ENCODE measurements at places on chromosomes 3 and 15.
A peak's percentile ranks its signal among the peaks of the same experiment; 100 is the strongest.

- no peaks in the 10 kb centered on the region for H3K27me3 ChIP-seq
- H3K36me3 ChIP-seq = no peaks in the 10 kb centered on the region
- H3K4me3 ChIP-seq = no peak overlapping the region
- peak; percentile 67 for DNase-seq
- H3K27ac ChIP-seq = no peak overlapping the region
Observed at GRCh38 chr15:25793354-25794050, 69.6 kb downstream of the ATP10A start.

DNA sequence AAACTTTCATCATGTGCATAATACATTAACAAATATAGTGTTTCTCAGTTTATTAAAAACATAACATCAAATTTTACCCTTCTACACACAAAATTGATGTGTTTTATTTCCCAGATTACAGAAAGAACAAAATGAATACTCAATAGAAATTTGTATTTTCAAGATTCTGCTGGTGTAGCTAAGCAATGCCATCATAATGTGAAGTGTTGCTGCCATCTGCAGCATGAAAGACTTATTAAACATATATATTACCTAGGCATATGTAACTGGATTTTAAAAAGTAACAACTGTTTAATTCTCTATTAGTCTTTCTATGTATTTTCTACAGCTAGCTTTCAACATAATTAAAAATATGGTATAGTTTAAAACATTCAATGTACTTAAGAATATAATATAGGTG lies 27.5 kb downstream of the PLSCR5 start:
- no peak overlapping the region for H3K4me3 ChIP-seq
- no peaks in the 10 kb centered on the region for H3K36me3 ChIP-seq
- H3K27ac ChIP-seq = no peak overlapping the region

GRCh38 chr3:132545471-132545870 lies 51.6 kb upstream of the ACKR4 start:
- H3K27me3 ChIP-seq = no peaks in the 10 kb centered on the region
- H3K36me3 ChIP-seq = peaks cover 17% of the 10 kb centered on the region
- DNase-seq = no peak
- no peak overlapping the region for H3K4me3 ChIP-seq
- H3K27ac ChIP-seq = no peak overlapping the region

DNA sequence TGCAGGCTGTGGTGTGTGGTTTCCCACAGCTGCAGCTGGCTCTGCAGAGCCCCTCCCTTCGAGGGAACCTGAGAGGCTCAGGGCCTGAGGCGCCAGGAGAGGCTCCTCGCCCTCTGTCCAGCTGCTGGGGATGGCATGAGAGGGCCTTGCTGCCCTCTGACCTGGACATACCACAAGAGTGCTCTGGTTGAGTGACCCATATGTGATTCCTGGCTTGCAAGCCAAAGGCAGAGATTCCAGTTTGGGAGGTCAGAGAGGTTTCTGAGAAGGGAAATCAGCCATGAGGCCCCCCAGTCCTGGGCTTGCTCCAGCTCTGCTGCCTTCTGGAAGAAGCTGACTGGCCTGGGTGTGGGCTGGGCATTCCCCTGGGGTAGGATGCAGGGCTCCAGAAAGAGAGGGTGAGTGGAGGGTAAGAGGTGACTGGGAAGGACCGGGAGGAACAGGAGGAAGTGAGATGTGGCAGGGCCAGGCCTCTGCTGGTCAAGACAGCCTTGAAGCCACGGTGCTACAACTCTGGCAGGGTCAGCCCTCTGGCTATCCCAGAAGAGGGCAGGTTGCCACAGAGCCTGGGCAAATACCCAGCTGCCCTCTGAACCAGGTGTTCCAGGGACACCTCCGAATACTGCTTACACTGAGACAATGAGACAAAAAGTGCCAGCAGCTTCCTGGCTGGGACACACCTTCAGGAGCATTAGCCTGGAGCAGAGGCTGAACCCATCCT lies 16.0 kb upstream of the SRP14 start:
- no peak overlapping the region for H3K27ac ChIP-seq
- DNase-seq = no peak
- no peak overlapping the region for H3K4me3 ChIP-seq
- no peaks in the 10 kb centered on the region for H3K36me3 ChIP-seq
- no peaks in the 10 kb centered on the region for H3K27me3 ChIP-seq
- H3K4me1 ChIP-seq = peaks cover 44% of the 10 kb centered on the region

DNA sequence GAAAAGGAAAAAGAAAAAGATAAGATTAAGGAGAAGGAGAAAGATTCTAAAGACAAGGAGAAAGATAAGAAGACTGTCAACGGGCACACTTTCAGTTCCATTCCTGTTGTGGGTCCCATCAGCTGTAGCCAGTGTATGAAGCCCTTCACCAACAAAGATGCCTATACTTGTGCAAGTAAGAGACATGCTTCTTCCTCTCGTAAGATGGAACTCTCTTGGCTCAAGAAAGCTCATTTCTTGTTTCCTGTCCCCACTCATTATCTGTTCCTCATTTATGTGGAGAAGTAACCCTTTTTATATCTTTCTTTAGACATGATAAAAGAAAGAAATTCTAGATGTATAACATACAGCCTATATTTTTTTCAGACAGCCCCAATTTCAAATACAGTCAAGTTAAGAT lies 101.4 kb downstream of the KLHL25 start:
- peaks cover 53% of the 10 kb centered on the region for H3K4me1 ChIP-seq
- DNase-seq = no peak
- no peaks in the 10 kb centered on the region for H3K27me3 ChIP-seq
- no peak overlapping the region for H3K27ac ChIP-seq
- no peak overlapping the region for H3K4me3 ChIP-seq
- H3K36me3 ChIP-seq = peaks cover 69% of the 10 kb centered on the region

DNA sequence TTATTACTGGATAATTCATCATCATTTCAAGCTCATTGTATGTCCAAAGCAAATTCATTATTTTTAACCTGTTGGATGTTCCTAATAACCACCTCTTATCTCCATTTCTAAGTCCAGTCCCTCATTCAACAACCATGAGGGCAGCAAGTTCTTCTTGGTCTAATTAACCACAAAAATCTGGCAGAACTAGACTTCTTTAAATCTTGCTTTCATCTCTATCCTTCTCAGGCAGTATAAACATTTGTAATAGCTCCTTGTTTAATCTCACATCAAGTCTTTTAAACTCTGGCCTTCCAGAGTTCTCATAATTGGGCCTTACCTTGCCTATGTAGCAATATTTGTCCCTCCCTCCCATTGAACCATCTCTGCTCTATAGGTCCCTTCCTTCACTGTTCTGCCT lies 17.0 kb upstream of the GHSR start:
- H3K4me3 ChIP-seq = no peak overlapping the region
- no peaks in the 10 kb centered on the region for H3K36me3 ChIP-seq
- H3K27ac ChIP-seq = no peak overlapping the region
- no peaks in the 10 kb centered on the region for H3K27me3 ChIP-seq
- no peak for DNase-seq
- no peaks in the 10 kb centered on the region for H3K4me1 ChIP-seq

DNA sequence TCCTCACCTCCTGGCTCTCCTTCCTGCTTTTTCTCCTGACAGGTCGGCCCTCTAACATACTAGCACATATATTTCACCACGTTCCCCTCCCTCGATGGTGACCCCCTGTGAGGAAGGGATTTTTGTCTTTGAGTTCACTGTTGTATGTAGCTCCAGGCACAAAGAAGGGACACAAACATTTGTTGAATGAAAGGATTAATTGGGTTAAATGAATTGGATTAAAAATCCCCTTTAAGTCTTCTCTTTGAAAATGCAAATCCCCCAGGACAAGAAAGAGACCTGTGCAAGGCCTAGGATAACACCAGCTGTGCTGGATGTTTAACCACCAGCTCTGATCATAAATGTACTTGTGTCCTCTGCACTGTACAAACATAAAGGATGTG lies 3.3 kb downstream of the CALML4 start:
- H3K27ac ChIP-seq = no peak overlapping the region
- H3K36me3 ChIP-seq = peaks cover 12% of the 10 kb centered on the region
- H3K4me1 ChIP-seq = peaks cover 9% of the 10 kb centered on the region
- no peak overlapping the region for H3K4me3 ChIP-seq

GRCh38 chr3:72174040-72174439 lies 389.1 kb upstream of the PROK2 start:
- no peak for DNase-seq
- no peak overlapping the region for H3K27ac ChIP-seq
- peaks cover 12% of the 10 kb centered on the region for H3K4me1 ChIP-seq
- H3K27me3 ChIP-seq = no peaks in the 10 kb centered on the region
- H3K36me3 ChIP-seq = no peaks in the 10 kb centered on the region
